ENCODE measurements at places on chromosomes 5 and 9. TPM values are rescaled to one million over a fixed set of nuclear protein-coding genes. Genes with fewer than 3 reads are reported as not detected.
A peak's percentile ranks its signal among the peaks of the same experiment; 100 is the strongest.

TICAM2 gene
- 2.5 TPM for total RNA-seq

SLC1A1 gene
- total RNA-seq, result 0.23 TPM

ADAMTS13 gene
- total RNA-seq, result 2.1 TPM

ALG2 gene
- total RNA-seq, result 30.0 TPM

TSSK1B gene
- not detected for total RNA-seq

DMGDH gene
- 0.23 TPM for total RNA-seq

- H3K4me1 ChIP-seq, result no peaks in the 10 kb centered on the region
- no peaks in the 10 kb centered on the region for H3K36me3 ChIP-seq
- no peak overlapping the region for H3K4me3 ChIP-seq
Observed at GRCh38 chr5:44539602-44539919, 150.3 kb upstream of the FGF10 start.

DNA sequence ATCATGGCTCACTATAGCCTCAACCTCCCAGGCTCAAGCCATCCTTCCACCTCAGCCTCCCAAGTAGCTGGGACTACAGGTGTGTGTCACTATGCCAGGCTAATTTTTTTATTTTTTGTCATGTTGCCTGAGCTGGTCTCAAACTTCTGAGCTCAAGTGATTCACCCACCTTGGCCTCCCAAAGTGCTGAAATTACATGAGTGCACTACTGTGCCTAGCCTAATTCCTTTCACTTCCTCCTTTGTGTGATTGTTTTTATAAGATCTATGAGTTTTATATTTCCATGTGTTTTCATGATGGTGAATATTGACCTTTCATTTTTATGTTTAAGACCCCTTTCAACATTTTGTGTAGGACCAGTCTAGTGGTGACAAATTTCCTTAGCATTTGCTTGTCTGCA is 55.2 kb upstream of the IL12B start:
- H3K36me3 ChIP-seq, result peaks cover 58% of the 10 kb centered on the region
- no peak for DNase-seq
- peaks cover 7% of the 10 kb centered on the region for H3K4me1 ChIP-seq
- H3K4me3 ChIP-seq, result no peak overlapping the region
- H3K27me3 ChIP-seq, result peaks cover 48% of the 10 kb centered on the region

DNA sequence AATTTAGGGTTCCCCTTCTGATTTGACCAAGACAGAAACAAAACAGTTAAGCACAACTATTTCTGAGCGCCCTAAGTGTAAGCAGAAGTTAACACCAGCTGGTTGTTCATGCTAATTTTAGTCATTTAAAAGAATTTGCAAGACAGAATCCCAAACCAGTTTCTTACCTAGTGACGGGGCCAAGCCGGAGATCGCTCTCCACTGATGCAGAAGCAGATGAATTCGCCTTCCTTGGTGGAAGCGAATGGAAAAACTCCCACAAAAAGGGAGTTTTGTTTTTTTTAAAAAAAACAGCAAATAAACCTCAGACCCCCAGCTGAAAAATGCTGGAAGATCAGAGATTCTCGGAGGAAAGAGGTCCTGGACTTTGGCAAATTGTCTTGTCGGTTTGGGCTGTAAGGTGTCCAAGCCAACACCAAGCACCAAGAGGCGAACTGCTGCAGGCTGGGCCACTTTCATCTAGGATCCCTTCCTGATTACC is 47.4 kb upstream of the GLDC start:
- H3K4me3 ChIP-seq, result no peak overlapping the region
- no peak overlapping the region for H3K27ac ChIP-seq
- H3K4me1 ChIP-seq, result peaks cover 7% of the 10 kb centered on the region
- H3K36me3 ChIP-seq, result no peaks in the 10 kb centered on the region
- no peak for DNase-seq

- H3K4me1 ChIP-seq, result no peaks in the 10 kb centered on the region
- H3K4me3 ChIP-seq, result no peak overlapping the region
- no peak overlapping the region for H3K27ac ChIP-seq
- no peak for DNase-seq
- no peaks in the 10 kb centered on the region for H3K27me3 ChIP-seq
Observed at GRCh38 chr5:109003928-109004327, 256.2 kb downstream of the FER start.

DNA sequence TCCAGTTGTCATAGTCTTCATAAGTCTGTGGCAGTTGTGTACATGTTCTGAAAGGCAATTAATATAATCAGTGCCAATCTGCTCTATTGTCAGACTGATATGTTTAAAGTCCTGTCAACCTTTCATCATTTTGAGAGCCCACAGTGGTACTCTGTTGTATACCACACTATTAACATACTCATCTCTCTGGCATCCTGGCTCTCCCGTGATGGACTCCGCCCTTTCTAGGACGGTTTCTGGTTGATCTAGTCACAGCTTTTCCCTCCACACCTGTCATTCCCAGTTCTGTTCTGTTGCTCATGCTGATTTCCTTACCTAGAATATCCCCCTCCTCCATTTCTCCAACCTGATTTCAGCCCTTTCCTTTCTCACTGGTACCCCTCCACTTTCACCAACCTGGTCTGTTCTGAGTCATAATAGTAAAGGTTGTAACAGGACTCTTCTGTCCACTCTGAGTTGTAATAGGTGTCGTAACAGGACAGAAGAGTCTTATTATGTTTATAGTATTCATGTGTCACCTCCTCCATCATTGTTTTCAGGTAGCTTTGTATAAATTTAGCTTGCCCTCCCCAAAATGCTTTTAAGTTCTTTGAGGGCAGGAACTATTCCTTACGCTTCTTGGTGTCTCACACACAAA is 4.1 kb downstream of the PTCD2 start:
- no peak overlapping the region for H3K4me3 ChIP-seq
- no peak overlapping the region for H3K27ac ChIP-seq
- peaks cover 27% of the 10 kb centered on the region for H3K4me1 ChIP-seq
- no peaks in the 10 kb centered on the region for H3K27me3 ChIP-seq
- DNase-seq, result no peak
- H3K36me3 ChIP-seq, result peaks cover 37% of the 10 kb centered on the region

GRCh38 chr5:79225026-79225425 is 10.9 kb upstream of the JMY start:
- H3K36me3 ChIP-seq, result no peaks in the 10 kb centered on the region
- H3K4me1 ChIP-seq, result peaks cover 13% of the 10 kb centered on the region
- no peak overlapping the region for H3K27ac ChIP-seq
- DNase-seq, result no peak
- no peaks in the 10 kb centered on the region for H3K27me3 ChIP-seq

DNA sequence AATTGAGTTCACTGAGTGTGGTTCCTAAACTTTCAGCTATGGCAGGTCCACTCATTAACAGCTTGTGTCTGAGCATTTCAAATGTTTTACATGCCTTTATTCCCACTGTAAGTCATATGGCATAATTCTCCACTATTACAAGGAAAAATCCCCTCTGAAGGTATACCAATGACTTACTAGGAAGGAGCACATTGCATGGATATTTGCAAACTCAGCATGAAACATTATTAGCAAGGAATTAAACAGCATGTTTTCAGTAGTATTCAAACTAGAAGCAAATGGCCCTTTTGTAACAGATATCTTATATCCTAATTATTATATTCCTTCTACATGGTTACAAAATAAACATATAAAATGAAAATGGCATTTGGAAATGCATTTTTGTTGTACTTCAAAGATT is 566.4 kb upstream of the CCNG1 start:
- H3K4me3 ChIP-seq, result no peak overlapping the region
- H3K4me1 ChIP-seq, result no peaks in the 10 kb centered on the region
- no peak overlapping the region for H3K27ac ChIP-seq
- no peaks in the 10 kb centered on the region for H3K36me3 ChIP-seq
- H3K27me3 ChIP-seq, result no peaks in the 10 kb centered on the region

DNA sequence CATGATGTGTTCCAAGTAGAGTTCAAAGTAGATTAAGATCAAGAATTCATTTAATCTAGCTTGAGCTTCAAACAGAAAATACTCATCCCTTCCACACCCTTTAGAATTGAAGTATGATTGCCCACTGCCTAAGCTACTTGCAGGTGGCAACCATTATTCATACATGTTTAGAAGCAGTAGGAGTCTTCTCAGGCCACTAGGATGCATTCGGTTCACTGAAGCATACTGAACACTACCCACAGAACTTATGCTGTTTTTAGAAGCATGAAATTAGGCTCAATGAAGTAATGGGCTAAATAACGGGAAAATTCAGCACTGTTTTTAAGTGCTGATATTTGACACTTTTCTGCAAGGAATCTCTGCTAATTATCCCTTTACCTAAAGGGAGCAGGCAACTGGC is 263.4 kb downstream of the DEPDC1B start:
- no peak for DNase-seq
- no peak overlapping the region for H3K27ac ChIP-seq

DNA sequence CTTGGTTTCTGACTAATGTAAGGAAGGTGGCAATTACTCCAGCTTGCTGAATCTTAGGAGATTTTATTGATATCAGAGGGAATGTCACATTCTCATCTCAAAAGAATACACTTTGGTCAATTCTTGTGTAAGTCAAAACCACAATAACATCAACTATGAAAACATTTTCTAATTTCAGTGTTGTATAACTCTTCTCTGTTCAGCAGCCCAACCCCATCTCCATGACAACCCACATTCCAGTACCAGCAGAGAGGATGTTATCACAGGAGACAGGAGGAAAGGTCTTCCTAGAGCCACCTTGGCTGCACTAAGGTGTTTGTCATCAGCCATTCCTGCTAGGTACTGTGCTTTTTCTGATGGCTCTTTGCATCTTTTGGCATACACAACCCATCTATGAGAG is 529.1 kb upstream of the BRINP1 start:
- H3K27ac ChIP-seq, result no peak overlapping the region
- no peaks in the 10 kb centered on the region for H3K4me1 ChIP-seq
- H3K36me3 ChIP-seq, result no peaks in the 10 kb centered on the region
- no peak overlapping the region for H3K4me3 ChIP-seq

DNA sequence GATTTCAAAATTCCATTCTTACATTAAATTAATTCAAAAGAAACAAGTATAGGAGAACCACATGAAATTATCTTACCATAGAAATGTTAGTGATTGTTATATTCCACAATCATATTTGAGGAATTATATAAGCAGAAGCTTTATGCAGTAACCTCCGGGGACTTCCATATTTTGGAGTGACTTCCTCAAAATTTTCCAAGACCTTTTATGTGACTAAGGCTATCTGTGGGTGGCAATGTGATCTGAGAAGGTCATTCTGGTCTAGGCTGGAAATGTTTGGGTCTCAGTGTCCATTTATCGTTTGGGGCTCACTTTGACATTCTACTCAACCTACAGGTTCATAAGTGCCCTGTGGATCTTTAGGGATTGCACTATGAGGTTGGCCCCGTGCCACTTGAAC is 776.6 kb downstream of the CDH12 start:
- no peaks in the 10 kb centered on the region for H3K4me1 ChIP-seq
- no peak overlapping the region for H3K27ac ChIP-seq
- no peak overlapping the region for H3K4me3 ChIP-seq
- no peaks in the 10 kb centered on the region for H3K27me3 ChIP-seq
- DNase-seq, result no peak

GRCh38 chr5:93622240-93622885 is 39.3 kb downstream of the NR2F1 start:
- peaks cover 21% of the 10 kb centered on the region for H3K4me1 ChIP-seq
- H3K4me3 ChIP-seq, result no peak overlapping the region
- H3K36me3 ChIP-seq, result peaks cover 4% of the 10 kb centered on the region
- DNase-seq, result no peak
- no peak overlapping the region for H3K27ac ChIP-seq

GRCh38 chr5:68698025-68698940 is 395.5 kb upstream of the SLC30A5 start:
- H3K27me3 ChIP-seq, result peaks cover 2% of the 10 kb centered on the region
- H3K4me3 ChIP-seq, result no peak overlapping the region
- no peaks in the 10 kb centered on the region for H3K36me3 ChIP-seq
- DNase-seq, result no peak
- H3K27ac ChIP-seq, result no peak overlapping the region
- no peaks in the 10 kb centered on the region for H3K4me1 ChIP-seq

- no peaks in the 10 kb centered on the region for H3K36me3 ChIP-seq
- H3K27me3 ChIP-seq, result no peaks in the 10 kb centered on the region
- H3K4me1 ChIP-seq, result no peaks in the 10 kb centered on the region
- no peak for DNase-seq
- H3K4me3 ChIP-seq, result no peak overlapping the region
Observed at GRCh38 chr5:24225051-24225450, 419.7 kb downstream of the CDH10 start.

DNA sequence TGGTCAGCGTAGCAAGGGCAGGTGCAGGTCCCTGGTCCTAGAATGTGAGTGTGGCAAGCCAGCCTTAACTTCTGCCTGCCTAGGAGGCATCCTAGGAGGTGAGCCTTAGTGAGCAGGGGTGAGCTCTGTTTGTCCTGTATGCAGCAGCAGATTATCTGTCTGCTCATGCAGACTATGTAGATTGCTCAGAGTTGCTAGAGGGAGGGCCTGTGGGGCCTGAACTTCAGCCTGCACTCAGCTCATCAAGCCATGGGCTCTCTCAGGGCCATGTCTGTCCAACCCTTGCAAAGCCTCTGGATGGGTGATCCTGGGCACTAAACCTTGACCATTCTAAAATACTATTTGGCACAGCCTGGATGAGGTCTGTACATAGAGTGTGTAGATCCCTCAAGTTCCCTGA is 8.5 kb upstream of the CTSL start:
- H3K4me1 ChIP-seq, result peaks cover 25% of the 10 kb centered on the region
- no peak overlapping the region for H3K27ac ChIP-seq
- H3K27me3 ChIP-seq, result peaks cover 34% of the 10 kb centered on the region
- peaks cover 6% of the 10 kb centered on the region for H3K36me3 ChIP-seq

GRCh38 chr9:34437006-34437925 is 21.1 kb downstream of the FAM219A start:
- DNase-seq, result peak; percentile 65
- no peaks in the 10 kb centered on the region for H3K27me3 ChIP-seq
- H3K27ac ChIP-seq, result no peak overlapping the region
- no peak overlapping the region for H3K4me3 ChIP-seq
- H3K4me1 ChIP-seq, result peaks cover 6% of the 10 kb centered on the region
- H3K36me3 ChIP-seq, result no peaks in the 10 kb centered on the region

DNA sequence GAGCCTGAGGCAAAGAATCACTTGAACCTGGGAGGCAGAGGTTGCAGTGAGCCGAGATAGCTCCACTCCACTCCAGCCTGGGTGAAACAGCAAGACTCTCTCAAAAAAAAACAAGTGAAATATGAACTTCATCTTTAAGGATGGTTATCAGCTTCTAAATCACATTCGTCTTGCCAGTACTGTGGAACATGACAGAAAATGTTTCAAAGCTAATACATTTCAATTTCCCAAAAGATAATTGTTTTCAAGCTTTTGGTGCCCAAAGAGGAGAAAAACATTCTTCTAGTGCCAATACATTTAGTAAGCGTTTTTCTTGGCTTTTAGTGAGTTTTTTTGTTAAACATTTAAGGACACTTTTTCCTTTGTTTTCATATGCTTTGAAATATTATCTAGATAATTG is 4.4 kb upstream of the IFT74 start:
- no peak overlapping the region for H3K27ac ChIP-seq
- H3K27me3 ChIP-seq, result no peaks in the 10 kb centered on the region
- peaks cover 57% of the 10 kb centered on the region for H3K4me1 ChIP-seq
- H3K36me3 ChIP-seq, result no peaks in the 10 kb centered on the region
- no peak for DNase-seq

DNA sequence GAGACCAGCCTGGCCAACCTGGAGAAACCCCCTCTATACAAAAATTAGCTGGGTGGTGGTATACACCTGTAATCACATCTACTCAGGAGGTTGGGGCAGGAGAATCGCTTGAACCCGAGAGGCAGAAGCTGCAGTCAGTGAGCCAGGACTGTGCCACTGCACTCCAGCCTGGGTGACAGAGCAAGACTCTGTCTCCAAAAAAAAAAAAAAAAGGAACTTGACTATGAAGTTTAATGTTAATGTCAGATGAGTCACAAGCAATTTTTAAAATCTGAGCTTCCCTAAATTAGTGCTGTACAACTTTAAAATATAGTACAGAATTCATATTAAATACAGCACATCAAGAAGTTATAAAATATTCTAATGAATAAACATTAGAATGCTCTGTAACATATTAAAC is 1.5 kb downstream of the MEIKIN start:
- H3K4me3 ChIP-seq, result no peak overlapping the region
- no peaks in the 10 kb centered on the region for H3K4me1 ChIP-seq
- DNase-seq, result no peak

Measured in activated CD4-positive, alpha-beta memory T cell treated with anti-CD3 and anti-CD28 coated beads, Interleukin-2, amount 10 ng/mL, durations not matched to agents 7 days and 5 days (primary cell).